COLO829 (cell line): ENCODE measurements at places on chromosomes 2 and 18.

- DNase-seq, result no peak
Measured at GRCh38 chr2:200188876-200189275, 117.6 kb upstream of the SPATS2L start.

- DNase-seq, result peak; percentile 70
Measured at GRCh38 chr18:23719634-23720201, 30.5 kb downstream of the LAMA3 start.

GRCh38 chr18:61946449-61946848 lies 53.6 kb upstream of the RNF152 start:
- DNase-seq, result no peak

DNA sequence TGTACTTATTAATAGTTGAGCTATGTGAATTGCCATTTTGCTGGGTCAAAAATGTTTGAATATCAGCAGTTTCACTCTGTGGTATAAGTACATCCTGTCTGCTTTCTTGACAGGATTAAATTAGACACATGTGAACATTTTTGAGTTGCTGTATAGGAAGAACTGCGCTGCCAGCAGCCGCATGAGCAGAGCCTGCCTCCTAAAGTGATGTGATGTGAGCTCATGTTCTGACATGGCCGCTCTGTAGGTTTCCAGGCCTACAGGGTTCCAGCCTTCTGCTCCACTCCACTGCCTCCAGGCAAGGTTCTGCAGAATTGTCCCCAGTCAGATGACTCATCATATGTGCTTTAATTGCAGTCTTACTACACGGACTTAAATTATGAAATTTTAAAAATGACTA lies 119.7 kb upstream of the NFATC1 start:
- DNase-seq, result no peak

DNA sequence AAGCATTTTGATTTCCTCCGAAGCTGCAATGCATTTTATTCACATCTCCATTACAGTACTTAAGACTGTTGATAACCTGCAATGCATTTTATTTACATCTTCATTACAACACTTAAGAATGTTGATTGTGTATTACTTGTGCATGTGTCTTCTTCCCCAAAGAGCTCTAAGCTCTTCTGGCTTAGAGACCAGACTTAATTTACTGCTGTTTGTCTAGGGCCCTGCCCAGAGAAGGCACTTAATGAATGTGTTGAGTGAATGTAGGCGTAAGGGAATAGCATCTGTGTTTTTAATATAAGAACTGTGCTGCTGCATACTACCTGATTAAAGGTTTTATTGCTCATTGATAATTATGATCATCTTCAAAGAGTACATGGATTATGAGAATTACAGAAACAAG lies 295.6 kb downstream of the ZNF385B start:
- no peak for DNase-seq

GRCh38 chr2:128390991-128391630 lies 72.4 kb upstream of the HS6ST1 start:
- DNase-seq, result no peak

- DNase-seq, result no peak
Measured at GRCh38 chr2:109129921-109130722, 1.1 kb downstream of the SH3RF3 start.

DNA sequence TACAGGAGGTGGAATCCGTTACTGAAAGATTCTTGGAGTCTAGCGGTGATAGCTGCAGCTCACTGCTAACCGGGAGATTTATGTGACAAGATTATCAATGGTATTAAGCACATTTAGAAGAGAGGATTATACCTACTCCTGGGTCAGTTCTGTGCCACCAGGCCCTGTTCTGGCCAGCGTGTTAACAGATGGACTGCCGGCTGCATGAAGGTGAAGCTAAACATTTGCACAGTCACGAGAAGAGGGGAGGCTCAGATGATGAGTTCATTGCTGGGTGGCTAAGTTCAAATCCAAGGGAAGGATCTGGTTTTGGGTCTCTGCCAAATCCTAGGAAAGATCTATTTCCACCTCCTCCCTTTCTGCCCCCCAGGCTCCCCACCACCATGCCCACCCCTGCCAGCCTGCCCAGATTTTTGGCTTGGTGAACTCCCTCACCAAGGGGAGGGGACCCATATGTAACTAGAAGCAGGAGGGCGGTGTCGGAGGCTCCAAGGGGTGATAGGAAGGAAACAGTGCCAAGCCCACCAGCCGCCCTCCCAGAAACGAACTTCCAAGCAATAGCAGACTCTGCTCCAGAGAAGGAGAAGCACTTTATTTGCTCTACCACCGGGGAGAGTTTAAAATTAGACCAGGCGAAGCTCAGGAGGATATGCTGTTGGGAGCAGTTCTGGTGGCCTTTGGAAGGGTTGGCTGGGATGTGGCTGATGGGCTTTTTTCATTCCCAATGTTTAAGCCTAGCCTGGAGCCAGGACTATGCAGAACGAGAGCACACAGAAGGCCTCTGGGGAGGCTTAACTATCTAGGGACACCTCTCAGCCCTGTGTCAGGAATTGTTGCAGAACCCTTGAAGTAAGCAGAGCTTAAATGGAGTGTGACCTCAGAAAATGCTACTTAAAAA lies 200.5 kb downstream of the KLHL29 start:
- no peak for DNase-seq

- DNase-seq, result no peak
Measured at GRCh38 chr2:155070489-155070888, 372.0 kb downstream of the KCNJ3 start.

DNA sequence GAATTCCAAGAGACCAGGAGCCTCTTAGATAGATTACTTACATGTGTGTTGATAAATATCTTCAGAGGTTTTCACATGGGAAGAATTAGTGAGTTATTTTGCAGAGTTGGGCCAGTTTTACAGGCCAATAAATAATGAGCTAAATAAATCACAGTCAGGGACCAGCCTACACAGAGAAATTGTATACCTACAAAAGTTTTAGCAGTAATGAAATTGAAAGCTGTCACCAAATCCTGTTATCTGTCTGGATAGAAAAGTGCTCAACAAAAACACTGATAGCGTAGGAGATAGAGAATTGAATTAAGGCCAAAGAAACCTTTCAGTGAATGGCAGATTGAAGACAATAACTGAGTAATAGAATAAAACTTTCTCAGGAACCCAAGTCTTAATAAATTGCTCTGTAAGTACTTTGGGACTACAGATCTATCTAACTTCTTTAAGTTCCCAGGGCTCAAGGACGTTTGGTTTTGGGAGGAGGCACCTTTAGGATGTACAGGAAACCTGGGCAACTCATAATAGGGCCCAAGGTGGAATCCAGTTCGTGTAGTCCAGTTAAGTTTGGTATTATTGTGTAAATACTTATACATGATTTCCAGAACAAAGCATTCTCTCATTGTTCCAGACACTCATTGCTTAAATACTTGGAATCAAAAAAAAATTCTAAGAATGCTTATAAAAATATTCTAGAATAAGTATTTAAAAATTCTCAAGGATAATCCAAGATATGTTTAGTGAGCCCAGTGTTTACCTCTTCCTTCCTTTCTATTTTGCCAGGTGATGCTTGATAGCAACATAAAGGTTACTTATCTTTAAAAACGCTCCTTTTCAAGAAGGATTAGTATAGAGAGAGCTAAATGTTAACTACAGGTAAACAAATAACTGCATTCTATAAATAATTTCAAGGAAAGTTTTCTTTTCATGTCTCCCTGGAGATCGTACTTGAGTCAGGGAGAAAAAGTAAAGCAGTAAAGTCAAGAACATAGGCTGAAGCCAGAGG lies 134.5 kb downstream of the NCKAP5 start:
- no peak for DNase-seq

DNA sequence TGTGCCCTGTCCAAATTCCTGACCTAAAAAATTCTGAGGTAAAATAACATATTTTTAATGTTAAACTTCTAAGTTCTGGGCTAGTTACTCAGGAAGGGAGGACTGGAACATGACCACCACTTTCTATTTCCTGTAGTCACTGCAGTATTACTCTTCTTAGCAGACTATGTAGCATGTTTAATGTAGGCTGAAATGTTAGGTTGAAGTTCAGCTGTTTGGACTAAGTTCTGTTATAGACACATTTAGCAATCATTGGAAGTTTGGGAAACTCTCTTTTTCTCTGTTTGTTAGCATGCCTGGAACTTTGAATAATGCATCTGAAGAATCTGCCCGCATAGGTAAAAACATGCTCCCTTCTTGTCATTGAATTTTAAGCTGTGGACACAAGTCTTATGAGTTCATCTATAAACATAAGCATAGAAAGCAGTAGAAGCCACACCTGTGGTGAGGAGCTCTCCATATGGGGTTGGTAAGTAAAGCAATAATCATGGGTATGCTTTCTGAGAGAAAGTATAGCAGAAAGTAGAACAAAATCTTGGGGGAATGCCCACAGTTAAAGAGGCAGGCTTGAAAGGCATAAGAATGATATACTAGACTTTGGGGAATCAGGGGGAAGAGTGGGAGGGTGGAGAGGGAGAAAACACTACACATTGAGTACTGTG lies 52.6 kb downstream of the IL1R2 start:
- DNase-seq, result no peak

DNA sequence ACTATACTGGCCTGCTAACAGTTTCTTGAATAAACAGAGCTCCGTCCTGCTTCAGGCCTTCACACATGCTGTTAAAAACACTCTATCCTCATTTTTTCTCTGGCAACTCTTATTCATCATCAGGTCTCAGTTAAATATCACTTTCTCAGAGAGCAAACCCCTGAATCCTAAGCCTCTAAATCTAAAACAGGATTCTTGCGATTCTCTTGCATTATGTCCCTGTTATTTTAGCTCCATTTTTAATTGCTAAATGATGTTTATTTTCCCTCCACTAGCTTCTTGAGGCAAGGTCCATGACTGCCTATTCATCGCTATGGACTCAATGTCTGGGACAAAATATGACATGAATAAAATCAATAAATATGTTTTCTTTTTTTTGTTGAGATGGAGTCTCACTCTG lies 190.7 kb upstream of the SMAD7 start:
- DNase-seq, result no peak

- DNase-seq, result no peak
Measured at GRCh38 chr2:179746981-179747380, 114.4 kb downstream of the ZNF385B start.

- DNase-seq, result no peak
Measured at GRCh38 chr18:64974391-64975125, 776.3 kb upstream of the CDH7 start.

DNA sequence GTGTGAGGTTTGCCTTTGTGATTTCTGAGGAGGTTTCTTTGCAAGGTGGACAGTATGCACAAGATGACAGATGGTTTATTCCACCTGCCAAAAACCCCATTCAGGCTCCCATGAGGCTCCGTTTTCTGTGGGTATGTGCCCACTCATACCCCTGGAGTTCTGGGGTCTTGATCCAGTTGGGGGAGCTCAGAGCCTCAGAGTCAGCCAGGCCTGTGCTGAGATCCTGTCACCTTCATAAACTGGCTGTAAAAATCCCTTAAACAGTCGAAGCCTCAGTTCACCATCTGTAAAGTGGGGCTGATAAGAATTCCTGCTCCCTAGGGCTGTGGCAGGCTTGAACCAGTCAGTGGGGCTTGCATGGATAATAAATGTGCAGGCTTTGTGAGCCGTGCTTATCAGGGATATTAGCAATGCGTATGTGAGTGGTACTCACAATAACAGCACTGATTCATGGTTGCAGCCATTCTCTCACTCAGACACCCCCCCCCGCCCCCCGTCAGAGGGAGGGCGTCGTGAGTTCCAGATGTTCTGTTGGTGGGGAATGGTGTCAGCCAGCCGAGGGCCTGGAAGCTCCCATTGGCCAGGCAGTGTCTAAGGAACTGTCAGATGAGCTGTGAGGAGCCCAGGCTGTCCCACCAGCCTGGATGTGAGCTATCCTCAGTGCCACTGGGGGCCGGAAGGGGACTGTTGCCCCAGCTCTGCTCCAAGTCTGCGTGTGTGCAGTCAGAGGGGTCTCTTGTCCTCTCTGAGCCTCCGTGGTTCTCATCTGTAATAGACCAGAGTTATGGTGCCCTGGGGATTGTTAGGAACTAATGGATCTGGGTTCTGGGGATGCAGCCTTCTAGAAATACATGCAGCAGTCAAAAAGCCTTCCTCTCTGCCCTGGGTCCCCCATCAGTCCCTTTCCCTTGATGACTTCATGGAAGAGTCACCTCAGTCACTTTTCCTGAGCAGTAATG lies 51.7 kb downstream of the KCNIP3 start:
- no peak for DNase-seq

GRCh38 chr2:215071676-215072075 lies 66.8 kb downstream of the ABCA12 start:
- DNase-seq, result no peak

DNA sequence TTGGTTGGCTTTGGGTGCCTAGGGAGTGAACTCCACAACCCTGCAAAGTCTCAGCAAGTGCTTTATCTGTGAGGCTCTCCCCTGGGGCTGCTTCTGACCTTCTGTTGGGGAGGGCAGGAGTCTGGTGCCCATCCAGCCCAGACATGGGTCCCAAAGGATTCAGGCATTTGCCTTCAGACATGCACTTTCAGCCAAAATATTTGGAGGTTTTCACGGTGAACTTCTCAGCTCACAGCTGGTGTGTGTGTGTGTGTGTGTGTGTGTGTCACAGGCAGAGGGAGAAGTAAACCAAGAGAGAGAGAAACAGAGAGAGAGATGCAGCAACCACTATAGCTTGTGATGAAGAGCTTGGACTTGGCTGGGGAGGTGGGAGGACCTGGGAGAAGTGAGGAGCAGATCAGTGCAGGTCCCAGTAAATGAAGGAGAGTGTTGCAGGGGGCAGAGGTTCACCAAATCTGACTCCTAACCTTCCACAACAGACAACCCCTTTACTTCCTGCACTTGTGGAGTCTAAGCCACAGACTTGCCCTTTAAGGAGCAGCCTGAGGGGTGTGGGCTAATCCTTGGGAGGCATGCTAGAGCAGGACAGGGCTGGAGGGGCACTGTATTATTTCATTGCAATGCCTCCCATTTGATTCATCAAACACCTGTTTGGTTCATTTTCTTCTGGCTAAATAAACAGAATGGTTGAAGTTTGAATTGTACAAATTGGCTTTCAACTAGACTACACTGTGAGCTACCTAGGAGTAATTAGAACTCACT lies 14.1 kb downstream of the SLC9A4 start:
- no peak for DNase-seq

GRCh38 chr2:75480971-75481836 lies 79.5 kb downstream of the EVA1A start:
- DNase-seq, result no peak

GRCh38 chr2:221758076-221758475 lies 186.0 kb upstream of the EPHA4 start:
- no peak for DNase-seq

GRCh38 chr2:207459990-207460757 lies 69.6 kb upstream of the CREB1 start:
- DNase-seq, result no peak

DNA sequence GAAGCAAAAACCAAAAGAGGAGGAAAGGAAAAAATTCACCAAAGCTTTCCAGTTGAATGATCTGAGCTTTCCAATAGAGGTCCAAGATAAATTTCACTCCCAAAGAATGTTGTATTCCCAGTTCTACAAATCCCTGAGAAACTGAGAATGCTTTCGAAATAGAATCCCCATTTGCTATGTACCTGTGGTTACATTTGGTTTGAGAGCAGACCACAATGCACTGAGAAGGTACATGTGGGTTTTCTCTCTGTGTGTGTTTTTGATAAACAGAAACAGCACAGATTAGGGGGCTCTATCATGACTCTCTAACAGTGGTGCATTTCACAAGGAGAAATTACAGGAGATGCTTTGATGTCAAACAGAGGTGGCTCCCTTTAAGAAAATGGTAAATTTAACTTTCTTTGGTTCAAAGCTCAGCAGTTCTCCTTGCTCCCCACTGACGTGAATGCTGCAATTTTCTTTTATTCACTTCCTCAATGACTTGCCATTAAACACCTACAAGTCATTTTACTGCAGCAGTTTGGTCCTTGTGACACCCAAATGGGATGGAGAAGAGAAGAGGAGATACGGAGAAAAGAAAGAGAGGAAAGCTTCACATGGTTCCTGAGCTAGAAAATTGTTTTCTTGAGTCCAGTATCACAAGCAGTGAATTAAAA lies 108.7 kb downstream of the EPHA4 start:
- DNase-seq, result no peak
